Stimulated activated CD8-positive, alpha-beta memory T cell treated with anti-CD3 and anti-CD28 coated beads, Interleukin-15, amount 100 ng/mL, for 4 hours (primary cell): ENCODE measurements at places on chromosomes 4 and X.

DNA sequence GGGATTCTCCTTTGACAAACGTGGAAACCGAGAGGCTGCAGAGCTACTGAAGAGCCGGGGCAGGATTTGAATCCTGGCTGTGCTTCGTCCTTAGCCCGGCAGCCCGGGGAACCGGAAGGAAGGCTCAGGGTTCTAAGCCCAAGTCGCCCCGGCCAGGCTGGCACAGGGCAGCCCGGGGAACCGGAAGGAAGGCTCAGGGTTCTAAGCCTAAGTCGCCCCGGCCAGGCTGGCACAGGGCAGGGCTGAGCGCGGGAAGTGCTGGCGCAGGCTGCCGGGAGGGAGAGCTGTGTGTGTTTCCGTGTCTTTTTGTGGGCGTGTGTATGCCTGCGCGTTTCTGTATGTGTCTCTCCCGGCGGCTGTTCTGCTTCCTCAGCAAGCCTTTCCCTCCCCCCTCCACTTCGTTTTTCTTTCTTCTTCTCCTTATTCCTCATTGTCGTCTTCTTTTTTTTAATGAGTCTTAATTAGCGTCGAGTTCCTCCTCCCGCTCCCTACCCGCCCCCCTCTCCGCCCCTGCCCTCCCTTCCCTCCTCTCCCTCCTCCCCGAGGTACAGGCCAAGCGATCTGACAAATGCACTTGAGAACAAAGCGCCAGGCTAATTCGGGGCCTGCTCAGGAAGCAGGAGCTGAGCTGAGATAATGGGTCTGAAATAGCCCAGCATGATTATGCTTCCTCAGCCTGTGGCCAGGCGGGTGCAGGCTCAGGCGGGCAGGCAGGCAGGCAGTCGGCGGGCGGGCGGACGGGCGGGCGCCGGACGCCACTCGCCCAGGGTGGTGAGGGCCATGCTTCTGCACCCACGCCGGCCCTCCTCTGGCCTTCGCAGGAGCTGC lies 65.9 kb downstream of the EFNB1 start:
- DNase-seq, result no peak

DNA sequence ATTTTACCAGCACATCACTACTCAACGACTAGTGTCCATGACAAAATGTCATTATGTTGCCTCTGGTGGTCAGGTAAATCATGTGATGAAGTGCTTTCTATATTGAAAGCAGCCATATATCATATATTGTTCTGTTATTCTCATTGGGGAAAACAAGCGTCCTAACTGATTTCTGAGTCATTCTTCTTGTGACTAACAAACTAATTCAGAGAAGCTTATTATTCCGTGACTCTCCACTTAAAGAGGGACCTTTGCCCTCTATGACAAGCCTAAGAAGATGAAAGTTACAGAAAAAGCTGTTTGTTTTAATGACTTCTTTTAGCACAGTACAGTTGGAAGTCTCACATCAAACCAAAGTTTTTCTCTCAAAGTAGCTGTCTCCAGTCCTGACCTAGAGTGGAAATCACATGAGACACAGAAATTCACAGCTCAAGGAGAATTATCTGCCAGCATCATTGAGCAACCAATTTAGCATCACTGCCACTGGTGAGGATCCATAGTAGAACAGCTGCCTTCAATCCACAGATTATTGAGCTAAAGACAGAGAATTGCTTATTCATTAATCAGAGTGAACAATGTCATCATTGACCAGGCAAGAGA lies 36.4 kb downstream of the ASB9 start:
- no peak for DNase-seq

DNA sequence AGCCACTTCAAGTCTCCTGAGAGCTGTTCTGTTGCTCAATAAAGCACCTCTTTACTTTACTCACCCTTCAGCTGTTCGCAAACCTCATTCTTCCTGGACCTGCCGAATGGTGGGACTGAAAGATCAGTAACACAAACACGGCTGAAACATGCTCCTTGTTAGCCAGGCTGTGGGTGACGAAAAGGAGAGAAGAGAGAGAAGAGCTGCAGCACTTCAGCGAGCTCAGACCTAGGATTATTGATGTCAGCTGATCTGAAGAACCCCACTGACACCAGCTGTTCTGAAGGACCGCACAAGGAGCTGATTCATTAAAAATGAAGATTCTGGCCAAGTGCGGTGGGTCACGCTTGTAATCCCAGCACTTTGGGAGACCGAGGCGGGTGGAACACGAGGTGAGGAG lies 2020.0 kb upstream of the ADGRL3 start:
- no peak for DNase-seq

GRCh38 chr4:155944516-155944915 lies 9.2 kb downstream of the CTSO start:
- no peak for DNase-seq

GRCh38 chrX:132059973-132060540 lies 37.0 kb downstream of the STK26 start:
- no peak for DNase-seq

DNA sequence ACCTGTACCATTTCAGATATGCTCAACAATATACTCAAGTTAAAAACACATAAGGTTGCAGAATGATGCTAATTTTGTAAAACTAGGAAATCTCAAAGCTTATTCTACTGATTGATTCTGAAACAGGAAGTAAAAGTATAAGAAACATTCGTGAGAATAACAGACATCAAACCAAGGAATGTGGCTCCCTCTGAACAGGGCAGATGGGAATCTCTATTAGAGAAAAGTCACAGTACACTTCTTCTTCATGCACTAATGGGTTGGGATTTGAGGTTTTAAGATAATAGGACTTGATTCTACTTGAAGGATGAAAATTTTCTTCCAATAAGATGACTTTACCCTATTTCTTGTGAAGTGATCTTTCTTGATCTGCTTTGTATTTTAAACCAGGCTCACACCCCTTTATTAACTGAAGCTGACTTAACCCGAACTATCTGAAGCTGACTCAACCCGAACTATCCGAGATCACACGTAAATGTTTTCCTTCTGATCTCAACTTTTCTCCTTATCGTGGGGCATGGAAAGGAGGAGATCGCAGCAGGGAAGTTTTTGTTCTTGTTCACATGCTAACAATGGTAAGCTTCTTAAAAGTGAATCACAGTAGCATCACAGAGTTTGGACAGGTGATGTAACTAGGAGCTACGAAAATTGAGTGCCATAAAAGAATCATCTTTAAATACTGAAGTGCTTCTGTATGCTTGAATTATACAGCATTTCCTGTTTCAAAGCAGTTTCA lies 363.1 kb upstream of the ZFP42 start:
- DNase-seq, result no peak

DNA sequence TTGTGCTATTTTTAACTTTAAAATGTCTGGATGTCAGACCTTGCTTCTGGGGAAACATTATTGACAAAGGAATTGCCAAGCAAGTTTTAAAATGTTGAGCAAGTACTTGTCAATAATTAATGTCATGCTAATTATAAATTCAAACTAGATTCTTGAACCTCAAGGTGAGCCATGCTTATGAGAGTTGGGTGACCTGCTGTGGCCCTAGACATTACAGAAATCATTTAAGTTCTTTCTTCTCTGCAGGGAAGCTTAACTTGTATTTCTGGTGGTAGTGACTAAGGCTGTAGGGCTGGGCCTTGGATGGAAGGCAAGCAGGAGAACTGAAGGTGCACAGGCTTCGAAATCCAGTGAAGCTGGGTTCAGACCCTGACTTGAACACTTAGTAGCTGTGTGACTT lies 14.8 kb upstream of the UCHL1 start:
- DNase-seq, result no peak

GRCh38 chrX:74147439-74147838 lies 156.5 kb upstream of the ZCCHC13 start:
- DNase-seq, result no peak

DNA sequence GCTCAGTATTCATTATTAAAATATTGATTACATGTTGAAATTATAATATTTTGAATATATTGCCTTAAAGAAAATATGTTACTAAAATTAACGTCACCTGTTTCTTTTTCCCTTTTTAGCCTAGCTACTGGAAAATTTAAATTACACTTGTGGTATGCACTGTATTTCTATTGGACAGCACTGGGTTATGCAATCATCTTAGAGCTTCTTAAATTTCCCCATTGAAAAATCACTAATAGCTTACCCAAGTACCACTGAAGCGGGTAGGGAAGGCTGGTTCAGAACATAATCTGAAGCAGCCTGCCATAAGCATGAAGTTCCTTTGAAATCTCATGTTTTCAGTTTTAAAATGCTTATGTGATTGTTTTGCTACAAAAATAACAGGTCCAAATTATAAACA lies 49.5 kb upstream of the TFDP3 start:
- no peak for DNase-seq

- DNase-seq, result no peak
Observed at GRCh38 chr4:41058426-41058825, 155.9 kb downstream of the APBB2 start.

DNA sequence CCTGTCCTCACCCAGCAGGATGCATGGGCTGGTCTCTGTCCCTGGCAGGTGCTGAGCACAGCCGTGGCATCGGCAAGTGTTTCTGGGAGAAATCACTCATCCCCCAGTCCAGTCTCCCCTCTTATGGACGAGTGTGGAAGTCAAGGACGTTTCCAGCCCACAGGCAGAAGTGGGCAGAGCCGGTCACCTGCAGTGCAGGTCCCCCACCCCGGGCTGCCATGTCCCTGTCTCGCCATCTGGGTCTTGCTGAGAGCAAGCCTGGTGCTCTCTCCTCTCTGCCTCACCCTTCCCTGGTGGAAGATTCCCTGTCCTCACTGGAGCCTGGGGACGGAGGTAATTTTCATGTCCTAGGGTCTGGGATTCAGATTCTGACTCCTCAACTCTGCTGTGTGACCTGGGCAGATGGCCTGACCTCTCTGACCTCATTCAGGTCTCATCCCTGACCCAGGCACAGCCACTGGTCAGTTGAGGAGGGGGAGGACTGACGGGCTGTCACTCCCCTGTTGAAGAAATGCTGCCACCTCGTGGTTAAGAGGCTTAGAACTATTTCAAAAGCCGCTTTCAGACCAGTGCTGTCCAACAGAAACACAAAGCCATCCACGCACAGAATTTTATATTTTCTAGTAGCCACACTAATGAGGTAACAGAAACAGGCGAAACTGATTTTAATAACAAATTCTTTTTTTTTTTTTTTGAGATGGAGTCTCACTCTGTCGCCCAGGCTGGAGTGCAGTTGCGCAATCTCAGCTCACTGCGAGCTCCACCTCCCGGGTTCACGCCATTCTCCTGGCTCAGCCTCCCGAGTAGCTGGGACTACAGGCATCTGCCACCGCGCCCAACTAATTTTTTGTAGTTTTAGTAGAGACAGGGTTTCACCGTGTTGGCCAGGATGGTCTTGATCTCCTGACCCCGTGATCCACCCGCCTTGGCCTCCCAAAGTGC lies 1.8 kb downstream of the CPZ start:
- no peak for DNase-seq

GRCh38 chr4:110493520-110493919 lies 17.6 kb downstream of the ENPEP start:
- no peak for DNase-seq

- DNase-seq, result no peak
Observed at GRCh38 chr4:58252656-58253055, 1142.5 kb upstream of the IGFBP7 start.

GRCh38 chr4:31474221-31474620 lies 754.1 kb downstream of the PCDH7 start:
- DNase-seq, result no peak

DNA sequence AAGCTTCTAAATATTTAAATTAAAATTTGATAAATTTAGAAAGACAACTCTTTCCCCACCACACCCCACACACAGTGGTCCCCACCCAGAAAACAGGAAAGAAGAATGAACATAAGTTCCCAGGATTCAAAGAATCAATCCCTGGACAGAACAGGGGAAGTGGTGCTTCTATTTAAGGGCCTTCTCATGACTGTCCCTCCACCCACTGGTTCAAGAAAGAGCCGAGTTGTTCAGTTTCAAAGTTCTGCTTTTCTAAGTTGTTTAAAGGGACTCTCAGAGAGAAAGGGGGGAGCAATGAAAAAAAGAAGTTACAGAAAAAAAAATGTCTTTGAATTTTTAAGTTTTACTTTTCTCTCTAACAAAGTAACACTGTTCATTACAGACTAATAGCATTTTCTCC lies 195.8 kb downstream of the PDGFC start:
- no peak for DNase-seq

DNA sequence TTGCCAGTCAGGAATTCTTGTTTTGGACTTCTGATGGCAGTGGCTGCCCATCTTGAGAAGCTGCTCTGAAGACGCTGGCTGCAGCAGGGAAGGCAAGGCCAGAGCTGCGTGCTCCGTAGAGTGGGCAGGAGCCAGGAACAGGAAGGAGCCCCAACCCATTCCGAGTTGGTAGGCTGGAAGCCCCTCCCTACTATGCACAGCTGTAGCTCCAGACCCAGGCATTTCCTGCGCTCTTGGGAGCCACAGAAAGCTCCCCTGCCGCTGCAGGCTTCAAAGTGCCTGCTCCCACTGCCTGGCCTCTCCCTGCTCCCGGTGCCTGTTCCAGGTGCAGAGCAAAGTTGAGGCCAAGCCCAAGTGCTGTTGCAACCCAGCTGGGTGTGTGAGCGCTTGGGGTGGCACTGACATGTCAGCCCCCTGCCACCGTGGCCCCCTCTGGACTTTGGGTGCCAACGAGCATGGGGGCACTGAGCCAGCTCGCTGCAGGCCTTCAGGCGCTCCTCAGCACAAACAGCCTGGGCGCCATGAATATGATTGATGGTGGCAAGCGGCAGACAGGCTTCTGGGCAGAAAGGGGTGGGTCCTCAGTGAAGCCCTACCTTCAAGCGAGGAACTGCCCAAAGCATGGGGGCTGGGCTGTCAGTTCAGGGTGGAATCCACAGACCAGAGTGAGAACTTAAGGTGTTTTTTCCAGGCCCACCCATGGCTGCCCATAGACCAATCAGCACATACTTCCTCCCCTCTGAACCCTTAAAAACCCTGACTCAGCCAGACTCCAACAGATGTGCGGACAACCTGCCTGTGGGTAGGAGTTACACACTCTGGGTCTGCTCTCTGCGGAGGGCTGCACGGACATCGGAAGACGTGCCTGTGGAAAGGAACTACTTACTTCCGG lies 677.2 kb upstream of the INTU start:
- DNase-seq, result no peak

DNA sequence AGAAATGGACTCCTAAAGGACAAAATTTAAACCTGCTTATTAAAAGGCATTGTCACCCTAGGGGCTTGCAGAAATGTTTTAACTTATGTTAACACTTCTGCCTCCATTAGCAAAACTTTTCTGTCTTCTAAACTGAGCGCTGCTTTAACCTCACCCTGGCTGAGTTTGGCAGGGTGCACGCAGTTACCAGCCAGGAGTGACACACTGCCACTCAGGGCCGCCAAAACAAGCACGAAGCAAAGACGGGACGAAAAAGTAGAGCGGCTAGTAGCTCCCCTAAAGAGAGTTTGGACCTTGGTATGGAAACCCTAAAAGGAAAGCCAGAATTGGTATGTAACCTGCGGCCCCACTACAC lies 23.8 kb upstream of the UVSSA start:
- no peak for DNase-seq

GRCh38 chr4:161573836-161574235 lies 590.0 kb downstream of the FSTL5 start:
- DNase-seq, result no peak

DNA sequence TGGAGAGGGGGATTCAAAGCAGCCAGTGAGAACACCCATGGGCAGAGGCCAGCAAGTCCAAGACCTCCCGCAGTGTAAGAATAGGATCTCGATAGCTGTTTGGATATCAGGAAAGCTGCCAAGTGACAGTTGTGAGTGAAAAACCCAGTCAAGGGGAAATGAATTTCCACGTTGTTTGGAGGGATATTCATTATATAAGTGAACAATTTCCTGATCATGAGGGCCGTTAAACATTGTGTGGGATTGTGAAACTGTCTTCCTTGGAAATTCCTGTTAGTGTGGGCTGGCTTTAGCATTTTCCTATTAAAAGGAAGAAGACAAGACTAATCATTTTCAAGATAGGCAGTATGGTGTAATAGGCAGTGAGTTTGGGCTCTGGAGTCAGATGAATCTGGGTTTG lies 15.0 kb downstream of the CLDN2 start:
- DNase-seq, result no peak
